ENCODE measurements at places on chromosomes 1 and 21.

DNA sequence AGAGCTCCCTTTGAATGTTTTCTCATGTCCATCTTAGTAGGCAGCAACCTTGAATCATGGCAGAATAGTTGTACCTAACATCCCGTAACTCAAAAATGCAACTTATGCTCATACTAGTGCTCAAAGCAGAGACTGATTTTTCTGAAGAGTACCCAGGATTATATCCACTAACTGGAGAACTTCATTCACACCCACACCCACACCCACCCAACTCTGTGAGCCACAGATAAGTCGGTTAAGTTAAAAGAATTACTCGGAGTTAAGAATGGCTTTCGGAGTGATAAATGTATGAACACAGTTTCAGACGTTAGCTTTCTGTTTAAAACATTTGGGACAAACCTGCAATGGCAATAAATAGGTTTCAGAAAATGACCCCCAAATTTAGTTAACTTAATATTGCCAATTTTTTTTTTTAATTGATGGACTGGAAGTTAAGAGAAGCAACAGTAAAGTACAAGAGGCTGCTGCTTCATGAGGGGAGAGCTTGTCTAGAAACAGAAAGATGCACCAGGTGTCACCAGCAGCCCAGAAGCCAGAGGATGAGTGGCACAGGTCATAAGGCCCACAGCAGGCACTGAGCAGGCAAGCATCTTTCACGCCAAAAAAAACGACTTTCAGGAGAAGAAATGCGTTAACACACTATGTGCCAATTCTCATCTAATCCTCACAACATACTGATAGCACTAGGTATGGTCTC is 48.4 kb upstream of the C1orf198 start:
- no peak for DNase-seq

GRCh38 chr21:41201385-41201784 is 33.4 kb downstream of the BACE2 start:
- DNase-seq, result no peak

DNA sequence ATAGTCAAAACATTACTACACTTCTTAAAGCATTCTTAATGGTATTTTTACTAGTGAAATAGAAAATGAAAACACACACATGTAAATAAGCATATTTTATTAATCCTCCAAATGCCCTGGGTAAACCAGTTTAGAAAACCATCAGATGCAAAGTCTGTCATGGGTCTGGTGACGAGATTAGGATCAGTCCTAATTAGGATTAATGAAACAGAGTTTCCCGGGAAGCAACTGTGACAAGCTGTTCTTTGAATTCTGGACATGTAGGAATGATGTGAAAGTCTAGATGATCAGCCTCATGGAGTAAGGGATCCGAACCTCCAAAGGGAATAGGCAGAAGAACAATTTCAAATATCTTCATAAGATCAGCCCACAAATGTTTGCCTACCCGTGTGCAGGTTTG is 250.2 kb downstream of the KIF26B start:
- DNase-seq, result no peak

- DNase-seq, result peak; percentile 56
Observed at GRCh38 chr21:45154511-45155508, 80.4 kb downstream of the ADARB1 start.

- DNase-seq, result no peak
Observed at GRCh38 chr1:87143413-87144135, 185.1 kb upstream of the LMO4 start.

GRCh38 chr1:22745669-22746585 is 35.3 kb downstream of the EPHB2 start:
- DNase-seq, result no peak

GRCh38 chr1:59532102-59532501 is 235.2 kb downstream of the FGGY start:
- DNase-seq, result no peak

DNA sequence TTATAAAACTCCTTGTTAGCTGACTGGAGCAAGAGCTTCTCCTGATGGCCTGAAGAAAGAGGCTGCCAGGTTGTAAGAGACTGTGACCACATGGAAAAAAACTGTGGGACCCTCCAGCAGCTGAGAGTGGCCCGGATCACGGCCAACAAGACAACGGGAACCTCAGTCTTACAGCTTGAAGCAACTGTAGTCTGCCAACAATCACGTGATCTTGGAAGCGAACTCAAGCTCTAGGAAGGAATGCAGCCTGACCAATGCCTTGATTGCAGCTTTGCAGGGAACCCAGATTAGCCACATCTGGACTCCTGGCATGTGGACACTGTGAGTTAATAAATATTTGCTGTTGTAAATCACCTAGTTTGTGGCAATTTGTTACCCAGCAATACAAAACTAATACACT is 442.6 kb upstream of the PRMT6 start:
- peak; percentile 4 for DNase-seq

- no peak for DNase-seq
Observed at GRCh38 chr1:218573925-218574324, 228.8 kb downstream of the TGFB2 start.

DNA sequence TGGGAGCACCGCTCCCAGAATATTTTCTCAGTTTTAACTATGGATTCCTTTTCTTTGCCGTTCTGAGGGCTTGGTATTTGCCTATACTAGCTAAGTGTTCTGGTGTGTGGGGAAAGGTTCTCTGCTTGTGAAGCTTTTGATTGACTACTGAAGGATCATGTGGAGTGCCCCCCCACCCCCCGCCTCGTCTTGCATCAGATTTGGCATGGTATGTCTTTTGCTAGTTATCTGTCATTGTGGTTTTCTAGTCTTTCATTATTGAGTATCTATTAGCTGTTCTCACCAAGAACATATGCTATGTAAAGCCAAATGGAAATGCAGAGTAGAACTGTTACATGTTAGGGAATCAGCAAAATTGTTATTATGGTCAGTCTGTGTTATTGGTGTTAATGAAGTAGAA is 58.3 kb downstream of the MACF1 start:
- no peak for DNase-seq

DNA sequence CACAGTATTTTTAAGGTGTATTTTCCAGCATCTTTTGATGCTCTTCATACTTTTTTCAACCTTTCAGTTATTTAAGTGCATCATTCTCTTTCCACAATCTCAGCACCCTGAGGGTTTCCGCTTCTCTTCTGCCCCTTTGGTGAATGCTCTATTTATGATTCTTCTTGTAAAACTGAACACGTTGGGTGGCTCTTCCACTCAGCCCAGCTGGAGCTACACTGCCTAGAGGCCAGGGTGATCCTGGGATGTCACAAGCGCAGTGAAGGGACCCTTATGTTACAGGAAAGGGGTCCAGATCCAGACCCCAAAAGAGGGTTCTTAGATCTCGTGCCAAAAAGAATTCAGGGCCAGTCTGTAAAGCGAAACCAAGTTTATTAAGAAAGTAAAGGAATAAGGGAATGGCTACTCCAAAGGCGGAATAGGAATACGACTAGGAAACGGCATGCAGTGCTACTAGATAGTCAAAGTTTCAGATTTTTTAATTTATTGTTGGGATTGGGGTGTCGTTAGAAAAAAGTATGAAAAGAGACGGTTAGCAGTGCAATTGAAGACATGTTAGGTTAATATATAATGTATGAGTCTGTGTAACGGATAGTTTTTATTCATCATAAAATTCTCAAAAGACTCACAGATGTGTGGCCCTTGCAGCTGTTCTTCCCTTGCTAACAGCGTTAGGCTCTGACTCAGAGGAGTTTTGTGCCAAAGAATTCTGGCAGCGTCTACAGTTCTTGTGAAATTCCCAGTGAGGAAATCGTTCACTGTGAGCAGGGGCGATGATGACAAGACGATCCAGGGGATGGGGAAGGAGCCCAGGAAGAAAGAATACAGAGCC is 14.4 kb upstream of the ERVH48-1 start:
- DNase-seq, result no peak

GRCh38 chr1:184672013-184672726 is 82.5 kb downstream of the EDEM3 start:
- no peak for DNase-seq

GRCh38 chr1:77282187-77282865 is 507 bp downstream of the AK5 start:
- peak; percentile 60 for DNase-seq

DNA sequence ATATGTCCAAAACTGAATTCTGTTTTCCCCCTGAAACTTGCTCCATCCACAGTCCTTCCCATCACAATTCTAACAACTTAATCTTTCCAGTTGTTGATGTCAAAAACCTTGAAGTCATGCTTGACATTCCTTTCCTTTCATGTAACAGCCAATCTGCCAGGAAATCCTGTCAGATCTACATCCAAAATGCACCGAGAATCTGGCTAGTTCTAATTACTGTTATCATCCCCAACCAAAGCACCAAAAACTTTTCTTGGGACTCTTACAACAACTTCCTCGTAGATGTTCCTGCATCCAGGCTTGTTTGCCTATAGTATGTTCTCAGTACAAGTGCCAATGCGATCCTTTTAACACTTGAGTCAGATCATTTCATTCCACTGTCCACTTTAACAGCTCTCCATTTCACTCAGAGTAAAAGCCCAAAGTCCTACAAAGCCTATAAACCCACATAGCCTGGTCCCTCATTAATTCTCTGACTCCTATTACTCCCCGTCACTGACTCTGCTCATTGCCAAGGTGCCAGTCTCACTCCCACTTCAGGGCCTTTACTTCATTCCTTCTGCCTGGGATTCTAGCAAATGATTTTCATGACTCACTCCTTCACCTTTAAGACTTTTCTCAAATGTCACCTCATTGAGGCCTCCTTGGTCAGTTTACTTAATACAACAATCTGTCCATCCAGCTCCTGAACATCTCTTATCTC is 493.2 kb upstream of the NFIA start:
- no peak for DNase-seq

- no peak for DNase-seq
Observed at GRCh38 chr1:33494929-33495328, 22.5 kb downstream of the ZSCAN20 start.

DNA sequence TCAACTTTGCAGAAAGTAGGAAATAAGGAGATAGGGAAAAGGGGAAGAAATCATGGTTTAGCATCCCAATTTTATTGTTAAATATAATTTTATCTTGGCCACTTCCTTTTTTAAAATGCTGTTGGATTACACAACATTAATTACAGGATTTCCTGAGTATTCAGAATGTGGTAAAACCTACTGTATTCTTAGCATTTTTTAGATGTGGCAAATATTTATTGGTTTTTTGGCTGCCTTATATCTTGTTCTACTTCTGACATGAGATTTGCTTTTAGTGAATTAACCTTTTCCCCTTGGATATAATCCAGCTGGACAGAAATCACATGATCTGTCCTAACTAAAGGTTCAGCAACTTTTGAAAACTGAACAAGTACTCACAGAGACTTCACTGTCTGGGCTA is 104.9 kb downstream of the PTGS2 start:
- DNase-seq, result no peak

- no peak for DNase-seq
Observed at GRCh38 chr21:28773036-28773435, 219.6 kb downstream of the LTN1 start.

DNA sequence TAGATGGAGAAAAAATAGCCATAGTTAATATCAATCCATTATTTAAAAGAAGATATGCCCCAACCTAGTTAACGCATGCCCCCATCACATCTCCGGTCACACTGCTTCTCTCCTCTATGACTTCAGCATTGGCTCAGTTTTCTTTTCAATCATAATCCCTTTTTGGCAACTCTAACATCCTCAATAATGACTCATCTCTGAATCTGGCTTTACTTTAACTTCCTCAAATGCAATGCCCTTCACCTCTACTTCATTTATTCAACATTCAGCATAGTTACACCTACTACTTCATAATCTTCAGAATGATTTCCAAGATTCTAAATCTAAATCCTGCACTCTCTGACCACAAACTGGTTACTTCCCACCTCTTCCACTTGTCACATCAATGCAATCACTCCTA is 417.3 kb downstream of the USH2A start:
- DNase-seq, result no peak

GRCh38 chr1:33180226-33180910 is 1.5 kb downstream of the TRIM62 start:
- no peak for DNase-seq

- DNase-seq, result no peak
Observed at GRCh38 chr21:40635391-40635790, 211.6 kb downstream of the DSCAM start.

DNA sequence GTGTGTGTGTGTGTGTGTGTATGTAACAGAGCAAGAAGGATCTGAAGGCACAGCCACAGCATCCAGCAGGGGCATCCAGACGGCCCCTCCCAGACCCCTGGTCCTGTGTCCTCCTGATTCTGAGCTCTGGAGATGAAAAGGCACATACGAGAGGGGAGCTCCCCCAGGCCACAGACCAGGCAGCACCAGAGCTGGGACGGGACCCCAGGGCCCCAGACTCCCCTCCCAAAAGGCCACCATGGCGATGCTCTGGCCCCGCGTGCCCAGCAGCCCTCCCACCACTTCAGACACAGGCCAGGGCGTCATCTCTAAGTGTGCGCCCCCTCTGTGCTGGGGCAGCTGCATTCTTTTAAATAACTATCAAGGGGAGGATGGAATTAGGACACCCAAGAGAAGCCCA is 245.8 kb downstream of the MATN1 start:
- DNase-seq, result no peak

GRCh38 chr1:63322944-63323864 is 837 bp downstream of the FOXD3 start:
- peak; percentile 78 for DNase-seq

Measured in GM23338 (cell line).